ENCODE measurements at places on chromosomes 4 and X.

DNA sequence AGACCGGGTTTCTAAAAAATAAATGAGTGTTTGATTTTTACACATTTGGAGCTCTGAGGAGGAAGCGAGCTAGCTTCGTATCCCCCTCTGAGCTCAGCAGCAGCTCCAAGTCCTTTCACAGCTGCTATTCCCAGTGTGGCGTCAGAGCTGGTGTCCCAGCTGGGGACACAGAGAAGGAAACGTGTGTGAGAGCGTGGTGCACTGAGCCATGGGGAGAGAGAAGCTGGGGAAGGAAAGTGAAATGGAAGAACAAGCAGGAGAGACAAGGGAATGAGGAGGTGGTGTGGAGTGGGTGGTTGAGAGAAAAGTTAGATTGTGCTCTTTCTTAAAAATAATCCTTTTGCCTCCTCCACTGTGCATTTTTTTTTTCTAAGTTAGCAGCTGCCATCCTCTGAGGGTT, 79.5 kb upstream of the SLC4A4 start:
- DNase-seq: no peak

- no peak for DNase-seq
Measured at GRCh38 chrX:152070144-152070543, 68.2 kb downstream of the MAGEA10 start.

DNA sequence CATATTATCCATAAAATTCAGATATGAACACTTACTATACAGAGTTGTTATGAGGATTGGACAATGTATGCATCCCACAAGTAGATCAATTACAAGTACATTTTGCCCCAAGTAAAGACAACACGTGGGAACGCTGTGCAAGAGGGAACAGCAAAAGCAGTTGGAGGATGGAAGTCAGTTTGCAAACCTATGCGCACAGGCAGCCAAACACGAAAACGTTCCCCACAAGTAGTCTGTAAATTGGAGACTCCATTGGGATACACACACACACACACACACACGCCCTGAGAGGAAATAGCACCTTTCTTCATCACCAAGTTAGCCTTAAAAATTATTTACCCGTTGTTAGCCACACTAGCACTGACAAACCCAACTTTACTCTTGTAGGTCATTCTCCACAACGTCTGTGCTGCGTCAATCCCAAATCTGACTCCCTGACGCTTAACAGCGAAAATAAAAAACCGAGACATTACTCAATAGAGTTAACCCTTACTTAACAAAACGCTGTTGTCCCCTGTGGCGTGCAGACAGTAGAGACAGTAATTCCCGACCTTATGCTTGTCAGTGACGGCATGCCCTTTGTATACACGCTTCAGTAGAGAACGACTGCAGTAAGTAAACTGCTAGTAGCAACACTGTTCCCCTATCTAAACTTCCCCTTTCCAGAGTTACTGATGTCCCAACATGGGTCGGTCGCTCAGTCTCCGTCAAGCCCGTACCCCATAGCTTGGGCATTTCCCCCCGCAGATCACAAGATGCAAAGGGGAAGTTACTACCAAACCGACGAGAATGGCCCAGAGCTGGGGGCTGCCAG, 730 bp downstream of the MANBA start:
- no peak for DNase-seq

DNA sequence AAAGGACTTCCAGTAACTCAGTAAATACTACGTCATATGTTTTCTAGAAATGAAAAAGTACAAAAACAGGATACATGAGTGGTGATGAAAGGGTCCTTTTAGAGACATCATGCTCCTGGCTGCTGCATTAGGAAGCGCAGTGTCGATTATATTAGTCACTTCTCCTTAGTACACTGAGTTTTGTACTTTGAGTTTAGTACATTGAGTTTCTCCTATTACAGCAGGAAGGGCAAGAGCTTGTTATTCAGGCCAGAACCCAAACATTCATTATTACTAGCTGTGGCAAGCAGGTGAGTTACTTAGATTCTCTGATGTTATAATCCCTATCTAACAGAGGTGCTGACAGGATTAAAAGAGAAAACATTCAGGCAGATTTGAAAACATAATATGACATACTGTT, 21.3 kb downstream of the RPGR start:
- no peak for DNase-seq

GRCh38 chr4:89619206-89619962, 217.6 kb downstream of the SNCA start:
- DNase-seq: no peak

GRCh38 chrX:132986556-132986955, 28.1 kb upstream of the HS6ST2 start:
- DNase-seq: no peak

GRCh38 chrX:9576059-9576458, 111.2 kb downstream of the TBL1X start:
- DNase-seq: no peak

- no peak for DNase-seq
Measured at GRCh38 chrX:8042304-8042703, 115.1 kb upstream of the PNPLA4 start.

GRCh38 chr4:102642631-102643298, 118.0 kb downstream of the MANBA start:
- no peak for DNase-seq

DNA sequence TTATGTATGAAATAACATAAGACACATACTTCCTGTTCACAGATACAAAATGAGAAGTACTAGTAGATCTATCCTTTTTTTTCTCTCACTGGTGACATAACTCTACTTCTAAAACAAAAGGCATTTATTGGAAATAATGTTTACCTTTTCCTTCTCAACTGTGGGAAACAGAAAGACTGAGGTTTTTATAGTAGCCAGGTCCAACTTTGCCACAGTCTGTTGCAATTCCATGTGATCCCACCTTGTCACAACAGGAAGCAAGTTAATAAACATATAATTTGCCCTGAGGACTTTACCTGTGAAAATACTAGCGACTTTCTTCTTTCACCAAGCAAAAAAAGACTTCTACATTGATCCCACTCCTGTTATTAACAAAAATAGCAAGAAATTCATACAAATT, 475.8 kb downstream of the PDGFC start:
- no peak for DNase-seq

DNA sequence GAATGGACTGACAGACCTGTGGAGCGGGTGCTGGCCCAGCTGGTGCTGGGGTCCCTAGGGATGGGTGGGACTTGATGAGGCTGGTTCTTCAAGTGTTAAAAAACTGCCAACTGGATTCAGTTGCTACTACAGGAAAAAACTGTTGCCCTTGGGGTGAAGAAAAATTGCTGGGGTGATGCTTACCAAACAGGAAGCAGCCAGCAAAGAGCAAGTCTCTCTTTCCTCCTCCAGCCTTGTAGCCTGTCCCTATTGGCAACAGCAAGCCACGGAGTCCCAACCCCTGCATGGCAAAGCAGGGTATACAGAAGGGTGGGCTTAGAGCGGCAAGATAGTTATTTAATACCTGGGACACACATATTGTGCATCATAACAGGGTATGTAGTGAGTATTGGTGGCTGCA, 60.1 kb upstream of the ATP8A1 start:
- DNase-seq: no peak

DNA sequence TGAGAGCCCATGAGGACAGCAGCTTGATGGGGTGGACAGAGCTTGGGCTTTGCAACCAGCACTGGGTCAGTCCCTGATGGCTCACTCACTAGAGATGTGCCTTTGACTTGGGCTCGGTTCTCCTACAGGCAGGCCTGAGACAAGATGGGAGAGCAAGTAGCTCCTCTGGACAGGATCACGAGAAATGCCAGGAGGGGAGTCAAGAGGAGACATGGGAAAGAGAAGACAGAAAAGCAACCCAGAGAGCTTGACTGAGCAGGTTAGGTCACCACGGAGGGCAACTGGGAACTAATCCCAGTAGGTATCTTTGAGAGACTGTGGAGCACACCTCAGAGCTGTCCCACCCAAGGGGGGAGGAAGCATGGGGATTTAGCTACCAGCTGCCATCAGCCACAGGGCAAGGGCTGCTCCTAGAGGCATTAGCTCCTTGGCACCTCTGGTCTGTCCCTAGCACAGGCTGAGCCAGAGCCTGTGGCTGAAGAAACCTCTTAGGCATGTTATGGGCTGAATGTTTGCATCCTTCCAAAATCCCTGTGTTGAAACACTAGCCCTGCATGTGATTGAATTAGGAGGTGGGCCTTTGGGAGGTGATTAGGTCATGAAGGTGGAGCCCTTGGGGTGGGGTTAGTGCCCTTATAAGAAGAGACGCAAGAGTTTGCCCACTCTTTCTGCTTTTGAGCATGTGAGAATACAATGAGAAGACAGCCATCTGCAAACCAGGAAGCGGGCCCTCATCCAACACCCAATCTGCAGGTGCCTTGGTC, 145.6 kb downstream of the SMIM20 start:
- no peak for DNase-seq

GRCh38 chr4:79676705-79677104, 268.7 kb upstream of the GK2 start:
- no peak for DNase-seq

- peak; percentile 6 for DNase-seq
Measured at GRCh38 chrX:427812-428725, 41.4 kb upstream of the PPP2R3B start.

GRCh38 chrX:69664693-69665092, 48.8 kb downstream of the EDA start:
- no peak for DNase-seq

- DNase-seq: no peak
Measured at GRCh38 chr4:84433633-84434222, 65.4 kb downstream of the NKX6-1 start.

- no peak for DNase-seq
Measured at GRCh38 chr4:74218201-74218600, 60.3 kb downstream of the MTHFD2L start.

DNA sequence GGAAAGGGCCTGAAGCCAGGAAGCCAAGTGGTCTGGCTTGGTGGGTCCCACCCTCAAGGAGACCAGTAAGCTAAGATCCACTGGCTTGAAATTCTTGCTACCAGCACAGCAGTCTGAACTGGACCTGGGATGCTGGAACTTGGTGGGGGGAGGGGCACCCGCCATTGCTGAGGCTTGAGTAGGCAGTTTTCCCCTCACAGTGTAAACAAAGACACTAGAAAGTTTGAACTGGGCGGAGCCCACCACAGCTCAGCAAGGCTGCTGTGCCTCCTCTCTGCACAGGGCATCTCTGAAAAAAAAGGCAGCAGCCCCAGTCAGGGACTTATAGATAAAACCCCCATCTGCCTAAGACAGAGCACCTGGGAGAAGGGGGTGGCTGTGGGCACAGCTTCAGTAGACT, 63.1 kb downstream of the AFM start:
- DNase-seq: no peak

- no peak for DNase-seq
Measured at GRCh38 chr4:137312257-137312656, 220.0 kb downstream of the PCDH18 start.

GRCh38 chrX:153967536-153968224, 3.9 kb downstream of the HCFC1 start:
- no peak for DNase-seq

GRCh38 chr4:60506061-60506460, 694.1 kb upstream of the ADGRL3 start:
- DNase-seq: no peak

DNA sequence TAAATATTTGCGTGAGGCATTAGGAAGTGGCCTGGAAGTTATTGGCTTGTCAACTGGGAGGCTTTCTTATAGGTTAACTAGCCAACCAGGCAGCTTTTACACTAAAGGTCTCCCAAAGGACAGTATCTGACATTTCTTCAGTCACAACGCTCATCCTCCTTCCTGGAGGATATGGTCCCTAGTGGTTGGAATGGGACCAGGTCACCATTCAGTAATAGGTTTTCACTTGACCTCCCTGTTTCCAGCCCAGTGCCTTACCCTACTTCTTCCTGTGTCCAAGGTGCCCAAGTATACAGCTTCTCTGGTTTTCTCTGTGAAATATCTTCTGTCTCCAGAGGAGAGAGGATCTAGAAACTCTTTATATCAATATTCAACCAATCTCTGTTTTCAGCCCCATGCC, 38.5 kb downstream of the RPS6KA3 start:
- no peak for DNase-seq

DNA sequence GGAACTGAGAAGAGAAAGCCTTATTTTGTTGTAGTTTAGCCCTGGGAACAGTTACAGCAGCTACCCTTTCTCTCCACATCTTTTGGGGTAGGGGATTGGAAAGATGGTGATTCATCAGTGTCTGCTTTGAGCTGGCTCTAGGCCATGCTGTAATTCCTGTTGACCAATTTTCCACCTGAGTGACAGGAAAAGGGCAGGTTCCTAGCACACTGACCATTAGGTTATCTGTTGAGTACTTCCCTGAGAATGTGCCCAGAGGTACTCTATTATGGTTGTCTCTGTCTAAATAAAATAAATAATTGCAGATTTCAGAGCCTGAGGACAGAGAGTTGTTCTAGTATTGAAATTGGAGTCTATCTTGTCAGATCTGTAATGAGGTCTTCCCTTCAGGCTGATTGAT, 109.0 kb downstream of the ENOX2 start:
- no peak for DNase-seq

DNA sequence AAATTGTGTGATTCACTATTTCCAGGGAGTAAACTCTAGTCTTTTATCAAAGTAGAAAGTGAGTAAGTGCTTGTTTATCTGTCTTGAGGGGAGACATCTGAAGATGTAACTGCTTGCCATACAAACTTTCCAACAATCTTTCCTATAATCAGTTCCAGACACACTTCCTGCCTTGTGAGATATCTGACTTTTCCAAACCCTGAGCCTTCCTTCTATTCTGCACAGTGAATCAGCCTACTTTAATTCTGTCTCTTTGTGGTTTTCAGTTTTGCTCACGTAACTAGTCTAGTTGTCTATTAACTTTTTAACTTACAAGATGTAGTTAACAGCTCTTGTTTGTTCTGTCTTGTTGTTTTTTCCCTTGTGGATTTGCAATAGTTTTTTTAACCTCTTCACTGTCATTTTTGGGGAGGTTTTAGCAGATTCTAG, 947.8 kb downstream of the C4orf33 start:
- DNase-seq: no peak

GRCh38 chrX:116873671-116874070, 410.9 kb upstream of the CT83 start:
- DNase-seq: no peak

GRCh38 chrX:16633754-16634153, 16.2 kb upstream of the S100G start:
- DNase-seq: no peak

- DNase-seq: no peak
Measured at GRCh38 chrX:131746491-131746968, 202.7 kb downstream of the OR13H1 start.

GRCh38 chrX:65196758-65197360, 220.6 kb upstream of the ZC4H2 start:
- DNase-seq: no peak

- no peak for DNase-seq
Measured at GRCh38 chrX:101729986-101730385, 70.3 kb upstream of the ARMCX2 start.

DNA sequence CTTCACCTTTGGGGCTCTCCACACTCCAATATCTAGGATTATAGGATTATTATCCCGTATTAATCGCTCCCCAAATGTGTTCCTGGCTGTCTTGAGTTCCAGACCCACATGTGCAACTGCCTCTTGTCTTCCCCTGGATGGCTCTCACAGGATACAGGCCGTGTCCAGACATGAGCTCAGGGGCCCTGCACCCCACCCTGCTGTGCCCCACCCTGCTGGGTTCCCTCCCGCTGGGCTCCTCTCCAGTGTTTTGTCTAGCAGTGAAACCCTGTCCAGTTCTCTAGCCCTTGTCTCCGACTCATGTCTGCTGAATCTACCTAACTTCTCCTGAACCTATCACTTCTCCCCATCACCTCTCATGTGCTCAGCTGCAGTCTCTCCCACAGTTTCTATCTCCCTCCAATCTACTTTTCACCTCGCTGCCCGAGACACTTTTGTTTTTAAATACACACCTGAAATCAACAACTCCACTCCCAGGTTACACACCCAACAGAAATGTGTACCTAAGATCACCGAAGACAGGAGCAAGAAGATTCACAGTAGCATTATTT, 2.0 kb downstream of the RNF212 start:
- DNase-seq: no peak
